ENCODE measurements at places on chromosomes 2 and 18.

GRCh38 chr2:65991381-65992197 lies 443.3 kb upstream of the MEIS1 start:
- no peak for DNase-seq

- no peak for DNase-seq
Observed at GRCh38 chr2:235114286-235114685, 162.5 kb downstream of the SH3BP4 start.

DNA sequence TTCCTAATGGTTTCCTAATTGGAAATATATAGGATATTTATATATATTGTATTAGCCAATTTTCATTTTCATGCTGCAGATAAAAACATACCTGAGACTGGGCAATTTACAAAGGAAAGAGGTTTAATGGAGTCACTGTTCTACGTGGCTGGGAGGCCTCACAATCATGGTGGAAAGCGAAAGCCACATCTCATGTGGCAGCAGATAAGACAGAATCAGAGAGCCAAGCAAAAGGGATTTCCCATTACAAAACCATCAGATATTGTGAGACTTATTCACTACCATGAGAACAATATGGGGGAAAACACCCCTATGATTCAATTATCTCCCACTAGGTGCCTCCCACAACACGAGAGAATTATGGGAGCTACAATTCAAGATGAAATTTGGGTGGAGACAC lies 242.5 kb upstream of the NETO1 start:
- DNase-seq: no peak

GRCh38 chr2:9737053-9737875 lies 106.0 kb upstream of the TAF1B start:
- no peak for DNase-seq

DNA sequence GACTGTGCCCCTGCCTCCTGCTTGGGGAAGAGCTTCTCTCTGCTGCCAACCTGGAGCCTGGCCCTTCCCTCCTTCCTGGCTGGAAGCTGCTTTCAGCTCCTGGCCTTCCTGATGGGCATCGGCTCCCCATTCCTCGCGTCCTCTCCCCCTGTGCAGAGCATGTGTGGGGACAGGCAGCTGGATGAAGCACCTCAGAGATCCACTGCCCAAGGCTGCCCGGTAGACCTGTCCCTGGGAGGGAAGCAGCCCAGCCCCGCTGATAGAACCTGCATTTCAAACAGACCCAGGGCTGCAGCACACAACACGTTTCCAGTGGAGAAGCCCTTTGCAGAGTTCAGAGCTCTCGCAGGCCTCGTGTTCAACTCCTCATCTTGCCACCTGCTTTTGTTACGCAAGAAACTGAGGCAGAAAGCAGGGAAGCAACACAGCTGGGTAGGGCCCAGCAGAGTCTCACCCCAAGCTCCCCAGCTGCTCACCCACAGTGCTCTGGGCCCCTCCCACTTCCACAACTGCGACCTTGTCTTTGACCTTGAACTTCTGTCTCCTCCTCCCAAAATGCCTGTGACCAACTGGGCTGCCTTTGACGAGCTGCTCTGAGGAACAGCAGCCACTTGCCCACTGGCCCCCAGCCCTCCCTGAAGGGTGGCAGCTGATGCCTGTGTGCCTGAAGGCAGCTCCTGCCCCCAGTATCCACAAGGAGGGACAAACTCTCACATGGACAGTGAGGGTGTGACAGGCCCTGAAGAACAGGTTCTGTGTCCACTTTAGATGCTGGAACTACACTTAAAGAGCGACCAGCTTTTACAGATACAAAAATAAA lies 65.5 kb downstream of the PARD6G start:
- DNase-seq: no peak

DNA sequence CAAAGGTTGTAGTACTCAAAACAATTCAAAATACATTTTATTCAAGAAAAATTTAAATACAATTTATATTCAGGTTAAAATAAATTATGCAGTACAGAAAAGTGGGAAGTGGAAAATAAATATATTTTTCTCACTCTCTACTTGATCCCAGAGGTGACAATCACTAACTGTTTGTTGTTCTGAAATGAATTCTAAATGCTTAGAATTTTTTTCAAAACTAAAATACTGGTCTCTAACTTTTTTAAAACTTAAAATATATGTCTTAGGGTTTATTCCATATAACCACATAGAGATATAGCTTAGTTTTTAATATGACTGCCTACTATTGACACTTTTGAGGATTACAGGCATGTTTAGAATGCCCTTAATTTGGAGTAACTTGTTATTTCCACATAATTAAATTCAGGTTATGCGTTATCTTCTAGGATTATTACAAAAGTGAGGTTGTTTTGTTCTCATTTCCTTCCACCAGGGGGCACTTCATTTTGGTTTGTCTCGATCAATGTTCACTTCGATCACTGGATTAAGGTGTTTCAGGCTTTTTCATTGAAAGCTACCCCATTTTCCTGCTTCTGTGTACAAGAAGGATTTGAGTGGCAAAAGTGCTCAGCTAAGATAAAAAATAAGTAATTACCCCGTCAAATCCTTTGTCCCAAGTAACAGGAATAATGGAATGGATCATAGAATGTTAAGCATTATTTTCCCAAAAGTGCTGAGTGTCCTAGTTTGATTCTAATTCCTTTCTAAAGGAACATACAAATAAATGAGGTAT lies 27.1 kb upstream of the TFPI start:
- DNase-seq: no peak

DNA sequence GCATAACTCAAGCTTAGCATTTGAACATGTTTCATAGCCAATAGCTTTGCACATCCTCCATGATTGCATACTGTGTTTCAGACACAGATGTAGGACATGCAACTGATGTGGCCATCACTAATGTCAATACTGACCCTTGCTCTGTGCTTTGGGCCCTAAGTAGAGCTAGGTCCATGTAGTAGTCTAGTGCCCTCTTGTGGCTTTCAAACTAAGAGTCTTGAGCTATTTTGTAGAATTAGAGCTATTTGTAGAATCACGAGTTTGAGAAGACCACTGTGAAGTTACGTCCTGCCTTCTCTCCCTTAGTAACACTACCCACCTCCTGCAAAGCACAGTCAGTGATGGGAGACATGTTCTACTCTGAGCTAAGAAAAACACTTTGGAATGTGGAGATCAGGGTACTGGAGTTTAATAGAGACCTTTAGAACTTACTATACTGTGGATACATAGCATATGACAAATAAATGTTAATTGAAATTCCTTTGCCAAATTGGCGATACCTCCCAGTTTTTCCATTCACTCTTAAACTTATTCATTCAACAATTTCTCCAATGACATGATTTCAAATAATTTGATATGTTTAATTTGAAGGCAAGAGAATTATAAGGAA lies 306.5 kb upstream of the TNP1 start:
- no peak for DNase-seq

- no peak for DNase-seq
Observed at GRCh38 chr18:44791520-44791919, 110.8 kb downstream of the SETBP1 start.

DNA sequence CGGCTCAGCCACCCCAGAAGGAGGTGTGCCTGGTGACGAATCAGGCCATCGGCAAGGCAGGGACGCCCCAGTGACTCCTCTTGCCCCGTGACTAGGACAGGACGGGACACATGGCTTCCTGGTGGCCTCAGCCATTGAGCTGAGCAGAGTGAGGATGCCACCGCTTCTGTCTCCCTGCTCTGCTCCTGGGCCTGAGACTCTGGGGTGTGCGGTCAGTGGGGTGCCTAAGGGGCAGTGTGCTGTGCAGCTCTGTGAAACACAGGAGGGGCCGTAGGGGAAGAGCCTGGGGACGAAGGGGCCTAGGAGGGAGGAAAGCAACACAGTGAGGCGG lies 24.3 kb downstream of the IGFBP5 start:
- no peak for DNase-seq

GRCh38 chr18:11149441-11150270 lies at the start of gene PIEZO2:
TSS of gene PIEZO2 (minus strand) at chr18:11149569. CDS start at chr18:11148588, 981 bp downstream.
- DNase-seq: no peak

GRCh38 chr2:163943403-163944346 lies 207.9 kb upstream of the FIGN start:
- DNase-seq: no peak

DNA sequence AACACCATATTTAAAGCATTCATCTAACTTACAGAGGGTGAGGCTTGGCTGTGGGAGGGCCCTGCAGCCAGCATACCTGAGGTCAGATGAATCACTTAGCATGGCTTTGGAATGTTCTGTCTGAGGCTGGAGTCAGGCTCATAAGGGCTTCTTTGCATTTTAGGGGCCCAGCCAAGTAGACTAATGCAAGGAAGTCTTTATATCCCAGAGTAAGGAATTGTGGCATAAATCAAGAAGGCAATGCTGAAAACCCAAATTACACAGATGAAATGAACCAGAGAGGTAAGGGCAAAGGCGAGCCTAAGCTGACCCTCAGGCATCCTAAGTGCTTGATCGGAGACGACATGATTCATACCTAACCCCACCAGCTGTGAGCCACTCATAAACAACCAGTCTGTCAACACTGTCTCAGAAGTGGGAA lies 383.6 kb downstream of the DCC start:
- no peak for DNase-seq

Data from NCI-H1417 treated with DMSO at 0.1 percent for 48 hours (cell line).